ENCODE measurements at places on chromosomes 6 and 20.

- DNase-seq: no peak
These were observed 1.2 kb downstream of the IP6K3 start for GRCh38 chr6:33745548-33745947.

DNA sequence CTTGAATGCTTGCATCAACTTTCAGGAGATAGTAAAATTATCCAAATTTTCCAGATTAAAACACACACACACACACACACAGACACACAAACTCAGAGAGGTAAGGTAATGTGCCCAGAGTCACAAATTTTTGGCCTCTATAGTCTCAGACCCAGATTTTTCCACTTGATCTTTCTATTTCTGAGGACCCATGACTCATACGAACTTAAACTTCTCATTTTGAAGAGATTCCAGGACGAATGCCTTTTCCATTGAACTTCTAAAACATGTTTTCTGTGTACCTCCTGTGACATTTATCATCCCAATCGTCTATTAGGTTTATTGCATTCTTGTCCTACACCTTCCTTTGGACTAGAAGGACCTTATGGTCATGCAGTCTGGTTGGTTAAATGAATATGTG, 172.9 kb upstream of the COL21A1 start:
- DNase-seq: no peak

DNA sequence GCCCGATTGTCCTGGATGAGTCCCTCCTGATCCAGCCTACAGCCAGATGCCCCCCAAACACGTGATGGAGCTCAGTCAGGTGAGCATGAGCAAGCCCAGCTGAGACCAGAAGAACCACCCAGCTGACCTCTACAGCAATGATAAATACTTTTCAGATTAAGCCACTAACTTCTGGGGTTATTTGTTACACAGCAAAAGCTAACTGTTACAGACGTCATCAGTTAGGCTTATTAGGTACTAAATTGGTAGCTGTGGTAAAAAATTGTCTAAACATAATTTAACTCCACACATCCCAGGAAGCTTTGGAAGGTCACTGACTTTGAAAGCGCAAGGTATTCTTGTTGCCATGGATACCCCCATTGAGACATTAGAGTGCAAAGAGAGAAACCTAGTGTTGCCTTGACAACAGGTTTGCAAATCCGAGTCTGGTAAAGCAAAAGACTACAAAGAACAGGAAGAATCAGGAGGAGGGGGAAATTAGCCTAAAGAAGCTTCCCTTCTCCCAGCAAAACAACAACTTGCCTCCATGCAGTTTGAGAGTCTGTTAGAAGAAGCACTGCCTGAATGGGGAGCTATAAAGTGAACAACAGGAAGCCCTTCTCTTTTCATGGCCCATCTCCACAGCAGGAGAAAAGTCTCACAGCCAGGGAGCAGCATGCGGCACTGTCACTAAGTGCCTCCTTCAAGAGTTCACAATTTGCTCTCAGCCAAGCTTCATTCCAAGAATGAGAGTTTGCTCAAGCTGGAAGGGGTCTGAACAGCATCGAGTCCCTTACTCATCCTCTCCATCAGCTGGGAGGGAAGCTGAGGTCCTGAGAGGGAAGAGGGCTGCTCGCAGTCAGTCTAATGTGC, 41.7 kb upstream of the ZNF831 start:
- no peak for DNase-seq

DNA sequence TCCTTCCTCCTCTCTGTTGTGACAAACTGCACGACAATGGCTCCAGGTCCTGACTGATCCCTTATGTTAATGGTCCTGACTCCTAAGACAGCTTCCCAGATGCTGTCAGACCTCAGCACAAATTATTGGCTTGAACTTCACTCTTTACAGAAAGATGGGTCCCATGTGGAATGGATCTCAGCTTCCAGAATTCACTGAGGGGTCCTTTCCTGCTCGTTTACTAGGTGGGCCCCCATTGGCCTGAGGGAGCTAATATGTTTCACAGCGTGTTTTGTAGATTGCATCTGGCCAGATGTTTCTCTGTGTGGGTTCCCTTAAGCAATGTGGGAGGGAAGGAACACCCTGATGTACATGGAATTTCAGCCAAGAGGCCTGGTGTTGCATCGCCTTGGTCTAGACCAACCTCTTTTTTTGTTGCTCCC, 826.6 kb downstream of the MAFB start:
- no peak for DNase-seq

DNA sequence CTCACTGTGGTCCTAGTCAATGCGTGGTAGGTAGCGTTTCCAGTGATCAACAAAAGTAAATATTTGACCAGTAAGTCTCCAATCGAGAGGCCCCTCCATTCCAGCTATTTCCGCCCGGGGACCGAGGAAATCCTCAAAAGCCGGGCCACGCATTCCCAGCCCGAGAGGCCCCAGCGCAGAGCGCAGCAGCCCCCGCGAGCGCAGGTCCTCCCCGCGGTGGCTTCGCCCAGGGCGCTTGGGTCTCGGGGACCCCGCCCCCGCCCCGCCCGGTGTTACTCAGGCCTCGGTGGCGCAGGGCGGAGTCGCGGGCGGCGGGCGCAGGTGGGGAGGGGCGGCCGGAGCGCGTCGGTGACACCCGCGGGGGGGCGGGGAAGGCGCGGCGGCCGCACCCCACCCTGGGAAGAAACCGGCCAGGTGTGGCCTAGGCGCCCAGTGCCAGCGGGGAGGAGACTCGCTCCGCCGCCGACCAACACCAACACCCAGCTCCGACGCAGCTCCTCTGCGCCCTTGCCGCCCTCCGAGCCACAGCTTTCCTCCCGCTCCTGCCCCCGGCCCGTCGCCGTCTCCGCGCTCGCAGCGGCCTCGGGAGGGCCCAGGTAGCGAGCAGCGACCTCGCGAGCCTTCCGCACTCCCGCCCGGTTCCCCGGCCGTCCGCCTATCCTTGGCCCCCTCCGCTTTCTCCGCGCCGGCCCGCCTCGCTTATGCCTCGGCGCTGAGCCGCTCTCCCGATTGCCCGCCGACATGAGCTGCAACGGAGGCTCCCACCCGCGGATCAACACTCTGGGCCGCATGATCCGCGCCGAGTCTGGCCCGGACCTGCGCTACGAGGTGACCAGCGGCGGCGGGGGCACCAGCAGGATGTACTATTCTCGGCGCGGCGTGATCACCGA, at the start of gene DSP:
DSP (plus strand) TSS at position 497 of the 890 bp plus-strand sequence; CDS start at position 742, 245 bp downstream.
- peak; percentile 27 for DNase-seq

DNA sequence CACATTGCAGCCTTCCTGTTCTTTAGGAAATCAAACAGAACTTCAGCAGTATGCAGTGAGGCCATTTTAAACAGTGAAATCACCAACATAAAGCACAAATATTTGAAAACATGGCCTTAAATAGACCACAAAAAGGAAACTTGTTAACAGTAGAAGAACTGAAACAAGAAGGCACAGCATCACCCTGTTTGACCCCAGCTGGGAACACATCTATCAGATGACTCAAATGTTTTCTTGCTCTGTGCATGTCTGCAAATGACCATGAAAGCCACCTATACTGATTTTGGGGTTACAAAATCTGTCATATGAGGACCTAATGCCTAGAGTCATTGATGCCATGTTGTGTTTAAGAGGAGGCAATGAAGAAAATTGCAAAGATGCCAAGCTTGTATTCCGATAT, 123.8 kb upstream of the ADGRF1 start:
- no peak for DNase-seq

DNA sequence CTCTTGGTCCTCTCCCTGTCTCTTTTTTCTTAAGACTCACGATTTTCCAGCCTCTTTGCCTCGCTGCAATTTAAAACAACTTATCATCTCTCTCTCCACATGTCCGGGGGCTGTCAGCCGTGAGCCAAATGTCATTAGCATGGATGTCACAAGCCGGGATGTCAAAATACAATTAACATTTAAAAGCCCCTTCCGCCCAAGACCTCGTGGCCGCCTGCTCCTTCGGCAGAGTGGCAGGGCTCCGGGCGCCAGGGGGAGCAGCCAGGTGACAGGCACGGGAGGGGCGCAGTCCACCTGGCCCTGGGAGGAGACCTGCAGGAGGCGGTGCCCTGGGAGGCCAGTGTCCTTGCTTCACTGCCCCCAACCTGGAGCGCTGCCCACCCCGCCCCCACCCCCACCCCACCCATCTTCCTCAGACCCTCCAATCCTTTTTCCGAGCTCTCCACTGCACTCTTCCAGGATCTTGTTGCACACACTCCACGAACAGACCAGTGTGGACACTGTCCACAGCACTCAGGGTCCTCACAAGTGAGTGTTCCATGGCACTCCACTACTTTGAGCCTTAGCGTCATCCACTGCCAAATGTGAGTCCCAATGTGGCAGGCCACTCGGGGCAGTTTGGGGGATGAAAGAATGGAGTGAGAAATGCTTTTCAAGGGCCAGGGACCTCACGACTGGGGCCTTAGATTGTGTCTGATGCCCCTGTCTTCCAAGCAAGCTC, 5.6 kb upstream of the GRM4 start:
- DNase-seq: peak; percentile 15

- DNase-seq: peak; percentile 25
These were observed 313.1 kb downstream of the TRDN start for GRCh38 chr6:123323452-123324329.

DNA sequence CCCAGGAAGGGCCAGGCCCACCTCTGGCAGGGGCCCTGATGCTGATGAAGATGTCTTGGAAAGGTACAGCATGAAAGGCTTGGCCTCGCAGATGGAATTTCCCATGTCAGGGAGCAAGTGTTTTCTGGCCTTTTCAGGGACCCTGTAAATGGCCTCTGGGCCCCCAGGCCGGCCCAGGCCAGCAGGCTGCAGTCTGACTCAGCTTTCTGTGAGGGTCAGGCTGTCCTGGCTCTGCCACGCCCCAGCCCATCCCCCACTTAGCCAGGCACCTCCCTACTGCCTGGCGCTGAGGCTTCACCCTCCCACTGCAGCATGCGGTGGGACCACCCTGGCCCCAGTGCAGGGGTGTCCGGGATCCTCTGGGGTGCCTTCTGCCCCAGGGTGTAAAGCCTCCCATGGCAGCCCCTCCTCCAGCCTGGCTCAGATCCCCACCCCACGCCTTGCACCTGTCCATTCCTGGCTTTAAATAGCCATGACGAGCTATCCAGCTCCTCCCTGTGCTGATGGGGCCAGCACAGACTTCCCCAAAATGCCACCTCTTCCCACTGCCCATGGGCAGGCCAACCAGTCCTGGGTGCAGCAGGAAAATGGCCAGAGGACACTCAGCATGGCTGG, 35.6 kb upstream of the GATA5 start:
- no peak for DNase-seq

- no peak for DNase-seq
These were observed 30.4 kb upstream of the SMOC2 start for GRCh38 chr6:168410554-168411011.

- no peak for DNase-seq
These were observed 48.6 kb downstream of the TSPYL4 start for GRCh38 chr6:116205281-116205680.

DNA sequence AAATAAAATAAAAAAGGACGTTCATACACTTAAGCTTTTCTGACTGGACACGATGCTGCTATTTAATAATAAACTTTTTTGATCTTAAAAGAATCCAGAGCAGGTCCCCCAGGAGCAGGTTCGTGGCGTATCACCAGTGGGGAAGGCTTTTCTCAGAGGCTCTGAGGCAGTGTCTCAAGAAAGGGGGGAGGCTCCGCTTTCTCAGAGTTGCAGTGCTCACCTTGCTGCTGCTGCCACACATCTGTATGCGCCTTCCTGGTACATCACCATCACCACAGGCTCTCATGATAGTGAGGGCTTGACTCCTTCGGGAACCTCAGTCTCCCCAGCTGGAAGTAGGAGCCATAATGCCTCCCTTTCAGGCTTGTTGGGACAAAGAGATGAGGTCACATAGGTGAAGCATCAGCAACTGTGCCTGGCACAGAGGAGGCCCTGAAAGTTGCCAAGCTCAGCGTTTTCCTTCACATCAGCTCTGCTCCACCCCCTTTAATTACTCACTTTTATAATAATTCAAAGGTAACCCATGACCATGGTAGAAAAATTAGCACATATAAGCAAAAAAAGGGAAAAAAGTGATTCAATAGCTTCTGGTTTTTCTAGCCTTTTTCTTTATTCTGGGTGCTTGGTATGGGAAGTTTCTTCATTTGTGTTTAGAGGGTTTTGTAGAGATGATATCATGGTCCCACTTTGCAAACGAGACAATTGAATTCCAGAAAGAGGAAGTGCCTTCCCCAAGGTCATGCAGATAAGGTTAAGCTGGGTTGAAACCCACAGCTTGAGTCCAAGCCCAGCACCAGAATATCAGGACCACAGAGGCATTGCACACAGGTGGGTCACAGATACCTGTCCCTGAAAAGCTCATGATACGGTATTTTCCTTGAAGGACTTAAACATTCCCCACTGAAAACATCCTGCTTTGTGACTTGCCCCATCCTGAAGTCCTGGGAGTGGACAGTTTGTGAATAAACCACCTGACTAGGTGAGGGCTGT, 24.5 kb downstream of the SRSF3 start:
- DNase-seq: no peak

GRCh38 chr6:118135371-118135770, 228.3 kb downstream of the SLC35F1 start:
- no peak for DNase-seq

- DNase-seq: no peak
These were observed 178.7 kb downstream of the DTNBP1 start for GRCh38 chr6:15484140-15484539.

DNA sequence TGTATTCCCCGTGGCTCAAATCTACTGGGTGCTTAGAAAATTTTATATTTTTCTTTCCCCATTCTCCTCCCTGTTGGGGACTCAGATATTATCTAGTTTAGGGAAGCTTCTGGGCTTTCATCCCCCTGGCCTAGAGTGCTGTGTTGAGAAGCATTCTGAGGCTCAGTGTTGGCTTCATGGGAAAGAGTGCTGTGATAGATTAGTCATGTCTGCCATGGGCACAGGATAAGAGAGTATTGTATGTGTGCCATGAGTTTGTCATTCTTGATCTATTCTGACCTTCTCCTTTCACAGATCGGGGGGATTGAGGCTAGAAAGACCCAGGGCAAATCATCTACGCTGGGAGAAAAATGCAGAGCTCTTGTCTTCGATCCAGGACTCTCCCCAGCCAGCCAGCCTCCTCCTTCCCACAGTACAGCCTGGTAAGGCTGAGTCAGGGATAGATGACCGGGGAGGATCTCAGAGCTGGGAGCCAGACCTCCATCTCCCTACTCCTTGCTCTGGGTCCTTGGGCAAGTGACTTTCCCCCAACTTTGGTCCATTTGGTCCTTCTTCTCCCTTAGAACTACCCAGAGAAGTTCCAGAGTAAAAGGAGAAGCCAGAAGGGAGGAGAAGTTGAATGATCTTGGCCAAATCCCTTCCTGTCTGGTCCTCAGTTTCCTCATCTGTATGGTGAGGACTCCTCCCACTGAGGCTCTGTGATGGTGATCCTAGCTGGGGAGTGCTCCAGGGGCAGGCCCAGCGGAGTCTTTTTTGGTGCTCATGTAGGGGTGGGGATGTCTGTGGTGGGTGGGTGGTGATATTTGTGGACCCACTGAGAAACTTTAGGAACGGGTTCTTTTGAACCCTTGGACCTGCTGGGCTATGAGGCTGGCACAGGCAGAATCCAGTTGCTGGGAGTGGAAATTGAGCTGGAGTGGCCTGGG, 5.0 kb downstream of the SRC start:
- no peak for DNase-seq

GRCh38 chr20:15248618-15249395, 911.4 kb upstream of the FLRT3 start:
- no peak for DNase-seq

GRCh38 chr6:4459996-4460395, 316.2 kb upstream of the CDYL start:
- DNase-seq: no peak

Data from NCI-H345 (cell line).